ENCODE measurements at places on chromosomes 12 and 14. TPM values are rescaled to one million over a fixed set of nuclear protein-coding genes. Genes with fewer than 3 reads are reported as not detected.

Gene GPD1
- total RNA-seq, result 0.47 TPM

Gene KRT78
- not detected for total RNA-seq

Gene CAPZA3
- total RNA-seq, result not detected

Gene VWF
- total RNA-seq, result 0.20 TPM

DNA sequence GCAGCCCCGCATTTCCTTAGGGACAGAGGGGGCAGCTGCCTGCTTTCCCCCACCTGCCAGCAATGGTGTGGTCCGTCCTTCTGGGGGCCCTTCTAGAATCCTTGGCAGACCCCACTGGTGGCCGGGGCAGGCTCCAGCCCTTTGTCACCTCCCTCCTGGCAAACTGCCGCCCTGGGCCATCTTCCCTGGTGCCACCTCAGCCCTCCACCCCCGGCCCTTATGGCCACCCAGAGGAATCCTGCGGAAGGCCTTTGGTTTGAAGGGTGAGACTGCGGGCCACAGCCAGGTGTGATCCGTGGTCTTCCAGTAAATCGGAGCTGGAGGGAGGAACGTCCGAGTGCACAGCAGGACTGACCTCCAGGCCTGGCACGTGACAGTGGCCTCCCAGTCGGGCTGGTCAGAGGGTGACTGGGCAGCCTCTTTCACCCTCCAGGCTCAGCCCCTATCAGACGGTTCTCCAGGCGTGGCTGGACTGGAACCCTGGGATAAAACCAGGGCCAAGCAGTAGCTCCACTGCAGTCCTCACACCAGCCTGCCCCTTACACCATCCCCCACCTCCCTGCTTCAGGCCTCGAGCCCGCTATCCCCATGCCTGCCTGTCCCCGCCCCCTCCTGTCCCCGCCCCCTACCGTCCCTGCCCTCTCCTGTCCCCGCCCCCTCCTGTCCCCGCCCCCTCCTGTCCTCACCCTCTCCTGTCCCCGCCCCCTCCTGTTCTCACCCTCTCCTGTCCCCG lies 12.4 kb downstream of the FBRSL1 start:
- no peak for DNase-seq

GRCh38 chr12:7695237-7695560 lies 376 bp downstream of the GDF3 start:
- DNase-seq, result no peak

DNA sequence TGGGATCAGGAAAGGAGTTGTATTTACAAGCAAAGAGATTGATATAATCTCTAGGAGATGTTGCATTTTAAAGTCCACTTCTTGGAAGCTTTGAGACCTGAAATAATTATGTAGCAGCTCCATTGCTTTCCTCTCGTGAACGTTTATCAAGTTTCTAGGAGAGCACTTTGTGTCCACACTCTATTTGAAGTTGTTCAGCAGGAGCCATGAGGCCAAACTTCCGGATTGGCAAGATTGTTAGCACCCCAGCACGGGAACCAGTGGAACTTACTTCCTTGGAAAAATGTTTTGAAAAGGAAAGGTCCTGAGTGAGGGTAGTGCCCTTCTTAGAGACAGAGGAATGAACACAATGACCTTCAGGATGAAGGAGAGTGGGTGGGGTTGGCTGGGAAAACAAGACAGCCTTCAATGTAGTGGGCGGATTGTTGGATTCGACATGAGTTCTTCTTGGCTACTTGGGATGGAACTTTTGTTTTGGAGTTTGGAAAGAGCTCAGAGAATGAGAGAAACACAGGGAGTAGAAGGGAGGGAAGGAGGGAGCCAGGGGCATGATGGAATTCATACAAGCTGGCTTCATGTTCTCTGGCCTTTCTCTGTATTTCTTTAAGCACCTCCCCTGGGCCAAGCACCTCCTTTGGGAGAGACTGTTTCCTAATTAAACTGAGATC lies 23.8 kb upstream of the CISTR start:
- no peak for DNase-seq

GRCh38 chr12:100437038-100437841 lies 36.4 kb upstream of the NR1H4 start:
- DNase-seq, result no peak

DNA sequence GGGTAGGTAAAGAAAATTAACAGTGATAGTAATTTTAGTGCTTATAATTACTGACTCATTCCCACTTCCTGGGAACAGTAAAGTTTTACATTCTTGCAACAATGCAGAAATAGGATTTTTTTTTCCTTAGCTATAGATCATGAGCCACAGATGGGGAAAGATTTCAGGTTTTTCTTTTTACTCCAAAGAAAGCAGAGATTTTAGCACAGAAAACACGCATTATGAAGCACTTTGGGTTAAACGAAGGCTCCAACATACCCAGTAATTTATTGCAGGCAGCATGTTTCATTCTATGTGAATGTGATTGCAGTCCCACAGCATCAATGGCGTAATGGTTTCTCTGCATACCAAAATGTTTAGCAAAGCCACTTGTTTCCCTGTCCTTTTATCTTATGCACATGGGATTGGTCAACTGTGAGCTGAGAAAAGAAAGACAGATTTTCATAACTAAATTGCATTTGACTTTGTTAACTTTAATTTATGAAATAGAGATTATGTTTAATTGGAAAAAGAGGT lies 124.6 kb upstream of the E2F7 start:
- DNase-seq, result no peak

DNA sequence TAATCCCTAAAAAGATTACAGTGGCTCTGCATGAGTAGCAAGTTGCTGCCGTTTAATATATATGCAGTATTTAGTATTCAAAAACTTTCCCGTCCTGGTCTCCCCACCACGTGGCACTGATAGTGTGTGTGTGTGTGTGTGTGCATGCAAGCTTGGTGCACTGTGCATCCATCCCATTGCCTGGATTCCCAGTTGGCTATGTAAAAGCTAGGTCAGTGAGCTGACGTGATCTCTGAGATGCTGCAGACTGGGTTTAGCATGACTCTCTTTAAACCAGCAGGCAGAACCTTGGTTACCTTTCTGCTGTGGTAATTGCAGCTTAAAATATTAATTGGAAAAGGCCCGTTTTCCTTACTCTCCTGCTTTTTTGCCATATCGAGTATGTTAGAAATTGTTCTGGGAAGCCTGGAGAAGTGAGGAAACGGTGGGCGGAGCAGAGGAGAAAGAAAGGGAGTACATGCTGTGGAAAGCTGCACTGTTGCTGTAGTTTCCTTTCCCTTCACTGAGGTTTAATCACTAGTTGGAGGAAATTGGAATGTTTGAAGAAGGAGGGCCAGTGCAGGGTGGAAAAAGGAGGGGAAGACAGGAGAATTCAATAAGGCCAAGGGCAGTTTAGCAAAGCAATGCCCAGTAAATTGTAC lies 4.0 kb upstream of the CNTN1 start:
- DNase-seq, result no peak
